ENCODE measurements at places on chromosomes 3 and 15. TPM values are rescaled to one million over a fixed set of nuclear protein-coding genes. Genes with fewer than 3 reads are reported as not detected.

- no peak for DNase-seq
These were observed 132.6 kb upstream of the LIPC start for GRCh38 chr15:58298879-58299850.

- DNase-seq, result no peak
These were observed 9.6 kb downstream of the CLDND1 start for GRCh38 chr3:98513091-98513511.

- DNase-seq, result no peak
These were observed 3.9 kb upstream of the CIDEC start for GRCh38 chr3:9883706-9884554.

GRIP2 gene
- 1.1 TPM for polyA plus RNA-seq

GRCh38 chr3:47976135-47976732 lies 40.0 kb downstream of the MAP4 start:
- DNase-seq, result no peak

DNA sequence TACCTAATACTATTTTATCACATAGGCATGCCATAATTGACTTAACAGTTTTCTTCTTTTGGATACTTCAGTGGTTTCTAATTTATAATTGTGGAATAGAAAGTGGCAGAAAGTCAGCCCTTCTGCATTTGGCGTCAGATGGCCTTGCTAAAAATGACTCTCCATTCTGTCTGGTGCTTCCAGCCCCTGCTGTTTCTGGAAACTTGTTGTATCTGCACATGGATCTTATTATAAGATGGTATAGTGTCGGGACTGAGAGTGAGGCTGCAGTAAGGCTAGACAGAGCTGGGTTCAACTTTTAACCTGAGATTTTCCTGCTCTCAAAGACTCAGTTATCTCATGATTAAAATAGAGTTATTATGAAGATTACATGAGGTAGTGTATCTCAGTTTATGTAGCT lies 74.8 kb upstream of the WDR72 start:
- no peak for DNase-seq

PIGBOS1 gene
- 17.9 TPM for polyA plus RNA-seq

Data from right renal pelvis (tissue), 4 donors.